ENCODE measurements at places on chromosomes 5 and 9.

- DNase-seq: no peak
These were observed 21.7 kb upstream of the TENT2 start for GRCh38 chr5:79590396-79590999.

GRCh38 chr9:26669701-26670670 is 222.6 kb downstream of the CAAP1 start:
- DNase-seq: no peak

DNA sequence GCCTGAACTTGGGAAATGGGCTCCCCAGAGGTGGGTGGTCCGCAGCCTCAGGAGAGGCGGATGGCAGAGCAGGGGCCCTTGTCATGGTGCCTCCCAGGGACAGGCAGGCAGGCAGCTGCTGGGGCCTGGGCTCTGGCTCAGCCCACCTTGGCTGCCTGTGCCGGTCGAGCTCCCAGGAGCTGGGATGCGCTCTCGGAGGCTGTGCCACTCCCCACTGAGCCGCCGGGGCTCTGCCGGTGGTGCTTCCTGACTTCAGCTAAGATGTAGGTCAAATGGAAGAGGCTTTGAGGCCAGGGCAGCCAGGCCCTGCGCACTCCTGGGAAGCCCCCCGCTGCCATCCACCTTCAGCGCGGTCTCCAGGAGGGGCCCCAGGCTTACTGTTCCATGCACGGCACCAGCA is 41.0 kb downstream of the KCNT1 start:
- no peak for DNase-seq

DNA sequence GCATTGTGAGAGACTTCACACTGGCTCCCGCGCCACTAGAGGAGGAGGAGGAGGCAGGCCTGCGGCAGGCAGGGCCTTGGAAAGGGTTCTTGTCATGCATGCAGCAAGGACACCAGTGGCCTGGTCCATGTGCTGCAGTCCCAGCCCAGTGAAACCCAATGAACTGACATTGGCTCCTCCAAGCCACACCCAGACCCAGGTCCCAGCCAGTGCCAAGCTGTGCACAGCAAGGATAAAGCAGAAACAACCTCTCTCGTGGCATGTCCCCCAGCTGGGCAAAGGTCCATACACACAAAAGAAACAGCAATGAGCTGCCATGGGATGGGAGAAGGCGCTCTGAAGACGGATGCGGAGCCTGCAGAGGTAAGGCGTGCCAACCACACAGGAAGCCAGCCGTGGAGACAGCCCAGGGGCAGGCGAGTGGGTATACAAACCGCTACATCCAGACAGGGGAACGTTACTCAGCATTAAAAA is 89.2 kb downstream of the SEMA4D start:
- DNase-seq: peak; percentile 48

- DNase-seq: peak; percentile 8
These were observed 63.4 kb upstream of the WWC1 start for GRCh38 chr5:168227973-168228615.

DNA sequence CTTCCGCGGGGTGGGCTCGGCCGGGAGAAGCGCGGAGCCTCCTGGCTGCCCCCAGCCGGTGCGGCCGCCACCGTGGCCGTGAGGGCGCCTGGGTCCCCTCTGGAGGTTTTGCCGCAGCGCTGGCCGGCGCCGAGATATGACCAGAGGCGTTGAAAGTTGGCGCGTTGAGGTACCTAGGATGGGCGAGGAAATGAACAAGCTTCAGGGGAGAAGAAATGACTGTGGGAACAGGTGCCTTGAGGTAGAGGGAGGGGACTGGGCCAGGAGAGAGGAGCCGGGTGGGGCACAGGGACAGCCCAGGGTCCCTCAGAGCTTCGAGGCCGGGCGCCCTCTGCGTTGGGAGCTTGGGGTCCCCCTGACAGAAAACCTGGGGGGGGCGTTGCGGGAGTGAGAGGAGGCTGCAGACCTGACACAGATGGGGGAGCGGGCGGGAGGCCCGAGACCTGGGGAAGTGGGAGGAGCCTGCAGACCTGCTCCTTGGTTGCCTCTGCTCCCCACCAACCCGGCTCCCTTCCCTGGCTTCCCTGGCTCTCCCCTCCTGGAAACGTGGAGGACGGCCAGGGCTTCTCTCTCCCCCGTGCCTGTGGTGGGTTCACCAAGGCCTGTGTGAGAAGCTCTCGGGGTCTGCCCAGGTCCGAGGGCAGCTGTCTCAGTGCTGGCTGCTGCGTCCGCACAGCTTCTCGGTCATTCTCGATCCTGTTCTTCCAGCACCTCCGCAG is 14.2 kb downstream of the RABL6 start:
- no peak for DNase-seq

- DNase-seq: no peak
These were observed 7.2 kb downstream of the CHMP5 start for GRCh38 chr9:33272061-33272460.

DNA sequence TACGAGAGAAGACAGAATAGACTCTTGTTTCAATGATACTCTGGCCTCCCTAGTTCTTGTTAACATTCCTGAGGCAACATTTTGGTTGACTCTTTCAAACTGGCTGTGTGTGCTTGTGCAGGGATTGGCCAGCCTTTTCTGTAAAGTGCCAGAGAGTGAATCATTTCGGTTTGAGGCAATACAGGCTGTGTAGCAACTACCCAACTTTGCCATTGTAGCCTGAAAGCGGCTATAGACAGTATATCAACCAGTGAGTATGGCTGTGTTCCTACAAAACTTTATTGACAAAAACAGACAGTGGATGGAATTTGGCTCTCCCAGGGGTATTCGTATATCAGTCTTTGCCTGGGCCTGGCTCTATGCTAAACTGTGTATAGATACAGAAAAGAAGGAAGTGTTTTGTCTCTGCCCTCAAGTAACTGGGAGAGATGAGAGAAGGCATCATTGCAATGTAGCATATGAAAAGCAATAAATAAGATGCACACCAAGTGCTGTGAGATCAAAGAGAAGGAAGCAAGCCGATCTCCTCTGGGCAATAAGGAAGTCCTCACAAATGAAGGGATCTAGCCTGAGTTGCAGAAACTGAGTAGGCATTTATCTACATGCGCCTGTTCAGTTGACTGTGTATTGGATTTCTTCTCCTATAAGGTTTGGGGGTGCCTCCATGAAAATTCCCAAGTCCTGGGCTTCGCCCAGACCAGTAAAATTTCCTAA is 568.0 kb upstream of the KLF4 start:
- DNase-seq: no peak

DNA sequence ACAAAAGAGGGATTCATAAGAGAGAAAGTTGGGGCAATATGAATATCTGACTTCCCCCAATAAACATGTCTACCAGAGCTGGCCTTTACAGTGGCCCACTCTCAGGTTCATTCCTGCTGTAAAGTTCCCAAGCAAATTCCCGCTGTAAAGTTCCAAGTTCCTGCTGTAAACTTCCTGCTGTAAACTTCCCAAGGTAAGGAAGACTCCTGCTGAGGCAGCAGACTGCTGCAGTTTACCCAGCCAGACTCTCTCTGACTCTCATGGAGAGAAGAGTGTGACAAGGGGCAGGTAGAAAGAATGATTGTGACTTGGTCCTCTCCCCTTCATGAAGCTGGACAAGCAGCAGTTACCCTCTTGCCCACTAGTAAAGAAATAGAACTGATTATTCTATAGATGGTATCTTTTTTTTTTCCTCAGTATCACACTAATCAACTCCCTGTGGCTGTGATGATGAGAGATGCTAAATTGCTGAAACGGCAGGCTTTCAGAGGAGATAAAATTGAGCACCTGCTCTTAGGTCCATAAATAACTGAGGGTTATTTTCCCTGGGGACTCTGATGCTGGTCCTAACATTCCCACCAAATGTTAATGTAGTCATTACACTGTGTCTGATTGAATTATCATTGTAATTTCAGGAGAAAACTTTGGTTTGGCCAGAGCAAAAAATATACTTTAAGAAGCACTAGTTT is 220.4 kb downstream of the PARP8 start:
- no peak for DNase-seq

DNA sequence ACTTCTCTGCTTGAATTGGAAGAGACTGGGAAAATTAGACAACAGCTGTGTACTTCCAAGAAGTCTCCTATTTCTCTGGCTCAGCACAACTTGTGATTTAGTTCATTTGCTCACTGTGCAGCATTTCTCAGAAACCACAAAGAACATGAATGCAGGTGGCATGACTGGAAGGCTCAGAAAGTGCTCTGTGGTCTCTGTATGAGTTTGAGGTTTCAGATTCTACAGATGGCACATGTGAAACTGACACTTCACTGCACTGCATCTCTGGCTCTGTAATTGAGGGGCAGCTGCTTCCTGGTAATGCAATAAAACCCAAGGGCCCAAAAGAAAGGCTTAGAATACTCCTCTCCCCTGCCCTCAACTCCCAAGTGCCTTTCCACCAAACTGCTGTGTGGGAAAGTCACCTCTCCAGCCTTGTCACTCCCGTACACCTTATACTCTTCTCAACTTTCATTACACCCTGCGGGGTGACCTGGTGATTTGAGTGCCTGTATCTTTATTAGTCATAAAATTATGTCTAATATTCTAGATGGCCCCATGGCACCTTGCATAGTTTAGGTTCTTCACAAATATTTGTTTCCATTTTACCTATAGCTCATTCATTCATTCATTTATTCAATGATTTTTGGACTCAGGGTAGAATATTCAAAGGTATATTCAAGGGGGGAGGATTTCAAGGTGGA is 82.5 kb downstream of the ESM1 start:
- DNase-seq: no peak

DNA sequence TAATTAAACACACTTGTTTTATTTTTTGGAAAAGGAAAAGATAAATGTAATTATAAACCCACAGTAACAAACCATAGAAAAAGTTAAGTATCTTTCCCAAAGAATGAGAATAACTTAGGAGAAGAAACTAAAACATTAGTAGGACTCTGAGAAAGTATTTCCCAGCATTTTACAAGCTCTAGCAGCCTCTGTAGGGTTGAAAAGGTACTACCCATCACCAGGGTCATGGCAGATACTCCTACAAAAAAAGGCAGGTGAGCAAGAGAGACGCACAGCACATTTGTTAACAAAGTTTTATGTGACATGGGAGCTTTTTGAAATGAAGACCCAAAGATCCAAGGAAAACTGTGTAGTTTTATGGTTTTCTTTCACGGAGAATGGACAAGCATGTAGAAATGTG is 77.7 kb upstream of the FAM169A start:
- no peak for DNase-seq

GRCh38 chr5:76851728-76852369 is 2.0 kb downstream of the S100Z start:
- DNase-seq: no peak

DNA sequence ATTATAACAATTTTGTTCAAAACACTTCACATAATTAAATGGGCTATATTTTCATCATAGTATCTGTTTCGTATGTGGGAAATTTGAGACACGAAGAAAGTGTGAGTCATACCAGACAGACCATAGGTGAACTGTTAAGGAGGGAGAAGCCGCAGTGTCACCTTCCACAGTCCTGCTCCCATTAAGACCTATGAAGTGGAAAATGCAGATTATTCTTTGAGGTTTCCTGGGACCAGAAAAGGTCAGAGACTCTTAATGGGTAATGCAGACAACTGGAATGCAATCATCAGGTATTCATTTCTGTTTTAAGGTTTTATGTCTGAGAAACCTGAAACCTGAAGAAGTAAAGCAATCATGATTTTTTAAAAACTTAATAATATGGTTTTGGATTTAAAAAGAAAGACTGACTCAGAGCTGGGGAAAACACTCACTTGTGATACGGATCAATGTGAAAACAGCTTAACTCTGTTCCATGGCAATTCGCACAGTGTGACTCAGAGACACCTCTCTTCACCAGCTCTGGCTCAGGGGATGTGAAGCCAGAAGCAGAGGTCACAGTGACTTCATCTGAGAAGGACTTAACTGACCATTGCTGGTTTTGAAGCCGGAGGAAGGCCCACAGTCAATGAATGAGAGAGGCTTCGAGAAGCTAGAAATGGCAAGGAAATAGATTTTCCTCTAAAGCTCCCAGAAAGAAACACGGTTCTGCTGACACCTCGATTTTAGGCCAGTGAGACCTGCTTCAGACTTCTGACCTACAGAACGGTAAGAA is 17.2 kb upstream of the GCNT1 start:
- no peak for DNase-seq

DNA sequence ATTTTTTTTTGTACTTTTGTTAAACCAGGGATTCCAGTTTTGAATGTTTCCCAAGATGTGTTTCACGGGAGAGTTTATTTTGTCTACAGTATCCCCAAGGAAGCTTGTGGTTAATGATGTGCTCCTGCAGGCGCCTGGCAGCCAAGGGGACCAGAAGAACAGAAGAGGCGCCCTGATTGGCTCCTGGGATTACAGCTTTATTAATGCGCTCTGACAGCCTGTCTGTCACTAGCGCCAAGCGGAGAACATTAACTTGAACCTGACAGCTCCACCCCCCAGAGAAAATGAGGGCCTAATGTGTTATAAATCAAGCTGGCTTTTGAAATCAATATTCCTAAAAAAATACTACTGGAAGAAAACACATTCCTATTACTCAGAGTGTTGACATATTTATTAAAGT is 5.0 kb upstream of the FBXL7 start:
- no peak for DNase-seq

GRCh38 chr5:143525176-143525575 is 121.7 kb upstream of the NR3C1 start:
- no peak for DNase-seq

DNA sequence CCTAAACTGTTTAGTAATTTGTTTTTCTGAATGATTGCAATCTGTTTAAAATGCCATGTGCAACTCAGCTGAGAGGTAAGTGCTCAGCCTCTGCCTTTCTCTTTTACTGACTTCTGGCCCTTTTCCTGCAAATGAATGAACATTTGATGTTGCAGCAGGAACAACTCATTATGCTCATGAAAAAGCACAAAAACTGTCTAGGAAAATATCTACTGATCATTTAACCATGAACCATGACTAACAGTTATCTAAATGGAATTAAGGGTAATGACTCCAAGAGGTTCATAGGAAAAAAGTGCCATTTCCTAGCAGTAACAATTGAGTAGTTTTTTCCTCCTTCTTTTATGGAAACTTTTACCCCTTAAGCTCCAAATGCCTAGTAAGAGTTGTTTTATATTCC is 70.6 kb upstream of the ANKH start:
- DNase-seq: no peak

DNA sequence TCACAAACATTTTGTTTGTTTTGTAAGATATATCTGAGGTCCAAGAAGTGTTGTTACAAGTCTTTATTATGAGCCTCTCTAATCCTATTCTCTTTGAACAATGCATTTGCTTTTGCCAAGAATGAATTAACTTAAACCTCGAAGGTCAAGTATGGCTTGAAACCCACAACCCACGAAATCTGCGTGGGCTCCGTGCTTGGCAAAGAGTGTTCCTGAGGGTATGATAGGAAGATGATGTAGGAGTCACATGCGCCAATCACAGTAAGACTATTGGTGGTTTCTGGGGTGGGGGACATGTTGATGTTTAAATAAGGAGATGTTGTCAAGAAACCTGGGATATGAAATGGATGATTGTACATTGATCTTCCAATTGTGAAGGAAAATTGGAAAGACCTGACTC is 330.8 kb upstream of the RFX3 start:
- DNase-seq: no peak

Data from activated T-helper 1 cell treated with anti-CD3 and anti-CD28 coated beads, Interleukin-2, amount 50 U/mL, for 16 hours (primary cell).